NCI-H2171 (cell line): ENCODE measurements at places on chromosomes 1 and 21.

GRCh38 chr1:109476825-109477224 lies 6.9 kb upstream of the ATXN7L2 start:
- no peak for DNase-seq

- DNase-seq = no peak
Observed at GRCh38 chr21:37525810-37526209, 159.2 kb downstream of the DYRK1A start.

DNA sequence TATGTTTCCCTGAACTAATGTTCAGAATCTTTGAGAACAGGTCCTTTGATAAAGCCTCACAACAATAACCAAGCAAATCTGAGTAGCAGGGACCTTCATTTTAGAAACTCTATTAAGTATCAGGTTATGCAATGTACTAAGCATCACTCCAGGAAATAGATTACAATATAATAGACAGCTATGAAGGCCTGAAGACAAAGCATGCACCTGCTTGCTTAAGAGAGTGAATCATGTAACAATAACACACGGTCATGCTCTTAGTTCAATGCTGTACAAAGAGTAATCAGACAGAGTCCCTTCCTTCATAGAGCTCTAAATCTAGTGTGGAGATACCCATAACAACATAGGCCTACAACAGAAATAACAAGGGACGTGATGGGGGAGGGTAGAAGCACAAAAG lies 8.1 kb upstream of the CMPK1 start:
- no peak for DNase-seq

DNA sequence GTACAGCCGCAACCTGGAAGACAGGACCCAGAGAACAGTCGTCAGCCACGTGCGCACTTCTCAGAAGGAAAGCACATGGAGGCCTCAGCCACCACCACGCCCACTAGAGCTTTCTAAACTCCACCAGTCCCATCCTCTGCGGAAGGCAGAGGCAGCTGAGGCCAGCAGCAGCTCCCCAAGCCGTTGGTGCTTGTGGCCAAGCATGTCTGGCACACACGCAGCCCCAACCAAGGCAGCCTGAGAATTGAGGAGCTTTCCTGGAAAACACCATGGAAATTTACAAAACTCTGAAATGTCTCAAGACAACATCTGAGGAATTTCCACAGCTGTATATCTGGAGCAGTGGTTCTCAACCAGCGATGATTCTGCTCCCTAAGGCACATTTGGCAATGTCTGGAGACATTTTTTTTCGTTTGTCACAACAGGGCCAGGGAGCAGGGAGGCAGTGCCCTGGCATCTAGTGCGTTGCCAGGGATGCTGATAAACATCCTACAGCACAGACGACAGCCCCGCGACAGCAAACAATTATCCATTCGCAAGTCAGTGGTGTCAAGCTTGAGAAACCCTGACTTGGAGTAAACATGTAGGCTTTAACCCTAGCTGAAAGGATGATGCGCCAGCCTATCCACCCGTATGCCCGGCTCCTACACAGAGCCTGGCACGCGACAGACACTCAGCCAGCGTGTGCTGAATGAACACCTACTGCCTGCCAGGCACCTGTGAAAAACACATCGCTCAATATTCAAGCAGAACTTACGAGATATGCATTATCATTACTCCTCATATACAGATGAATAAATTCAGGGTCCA lies 24.7 kb downstream of the NPHP4 start:
- no peak for DNase-seq

DNA sequence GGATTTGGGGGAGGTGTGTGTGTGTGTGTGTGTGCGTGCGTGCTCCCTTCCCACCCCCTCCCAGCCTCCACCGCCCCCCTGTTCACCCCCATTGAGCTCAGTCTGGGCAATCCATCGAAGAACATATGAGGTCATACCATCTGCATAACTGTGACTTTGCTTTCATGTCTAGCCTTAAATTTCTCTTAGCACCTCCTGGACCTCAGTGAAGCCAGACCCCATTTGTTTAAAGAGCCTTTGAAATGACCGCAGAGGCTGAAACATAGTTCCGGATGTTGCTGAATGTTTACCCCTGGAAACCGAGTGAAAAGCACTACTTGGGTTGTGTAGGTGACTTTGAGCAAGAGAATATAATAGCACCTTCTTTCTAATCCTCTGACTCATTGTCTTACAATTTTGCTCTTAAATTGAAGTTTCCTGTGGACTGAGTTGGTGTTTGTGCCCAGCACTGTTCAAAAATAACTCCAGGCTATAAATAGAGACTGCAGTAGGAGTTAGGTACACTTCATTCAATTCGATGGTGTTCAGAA lies 75.4 kb downstream of the UBE4B start:
- no peak for DNase-seq

DNA sequence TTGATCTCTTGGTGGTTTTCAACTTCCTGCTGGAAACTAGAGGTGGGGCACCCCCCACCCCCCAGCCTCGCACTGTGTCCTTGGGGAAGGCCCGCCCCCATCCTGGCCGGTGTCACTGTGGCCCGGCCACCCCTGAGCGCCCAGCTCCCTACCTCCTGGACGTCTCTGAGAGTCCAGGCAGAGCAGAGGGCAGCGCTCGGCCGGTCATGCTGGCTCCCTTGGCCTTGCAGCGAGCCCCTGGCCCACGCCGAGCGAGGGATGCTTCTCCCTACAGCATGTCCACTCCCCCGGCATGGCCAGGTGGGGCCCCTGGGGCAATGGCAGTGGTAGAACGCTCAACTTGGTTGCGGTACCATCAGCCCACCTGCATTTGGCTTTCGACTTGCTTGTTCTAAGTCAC lies 28.7 kb upstream of the TRAPPC10 start:
- DNase-seq = no peak

GRCh38 chr1:112754116-112754628 lies 39.0 kb upstream of the PPM1J start:
- DNase-seq = no peak

GRCh38 chr1:183817576-183818288 lies 12.8 kb downstream of the RGL1 start:
- no peak for DNase-seq

DNA sequence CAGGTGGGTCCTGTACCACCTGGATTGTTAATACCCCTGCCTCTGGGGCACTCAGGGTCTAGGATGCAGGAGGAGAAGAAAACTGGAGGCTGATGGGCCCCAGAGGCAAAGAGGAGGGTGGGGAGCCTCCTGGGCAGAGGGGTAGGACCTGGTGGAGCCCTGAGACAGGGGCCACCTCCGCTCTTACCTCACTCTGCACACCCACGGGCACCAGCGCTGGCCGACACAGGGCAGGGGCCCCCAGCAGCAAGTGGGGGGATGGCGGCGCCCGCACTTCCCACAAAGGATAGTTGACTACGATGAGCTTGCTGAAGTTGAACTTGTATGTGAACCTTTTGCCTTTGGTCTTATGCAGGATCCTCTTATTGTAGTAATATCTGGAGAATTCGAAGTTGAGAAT lies 1.1 kb downstream of the ETV3L start:
- no peak for DNase-seq
